Myometrial cell (primary cell): ENCODE measurements at places on chromosomes 11 and 22. TPM values are rescaled to one million over a fixed set of nuclear protein-coding genes. Genes with fewer than 3 reads are reported as not detected.

MRGPRX4 gene
- not detected in 2 replicates for total RNA-seq

OR8G1 gene
- total RNA-seq: not detected in 2 replicates

OR10G6 gene
- not detected in 2 replicates for total RNA-seq

DAGLA gene
- 3.9 and 5.5 TPM in 2 replicates for total RNA-seq
